GM06990 (cell line): ENCODE measurements at places on chromosomes 12 and 14.

DNA sequence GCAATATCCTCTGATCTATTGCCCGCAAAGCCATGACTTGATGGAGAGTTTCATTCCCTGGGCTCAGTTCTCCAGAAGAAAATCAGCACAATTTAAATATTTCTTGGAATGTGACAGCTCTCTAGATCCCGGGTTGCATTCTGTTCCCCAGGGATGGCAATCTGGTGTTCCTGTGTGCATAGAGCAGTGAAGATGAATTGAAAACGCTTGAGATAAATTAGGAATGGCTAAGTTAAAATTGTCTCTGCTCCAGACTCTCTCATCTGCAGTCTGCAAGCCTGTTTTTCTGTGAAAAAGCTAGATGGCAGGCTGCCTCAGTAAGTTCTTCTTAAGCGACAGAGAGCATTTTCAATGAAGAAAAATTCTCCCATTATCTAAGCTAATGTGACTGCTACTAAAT lies 582.5 kb upstream of the MGAT4C start:
- no peak for DNase-seq

- no peak for DNase-seq
Measured at GRCh38 chr14:85050180-85050579, 479.8 kb upstream of the FLRT2 start.

- DNase-seq = no peak
Measured at GRCh38 chr12:121814429-121815119, 10.8 kb downstream of the SETD1B start.

DNA sequence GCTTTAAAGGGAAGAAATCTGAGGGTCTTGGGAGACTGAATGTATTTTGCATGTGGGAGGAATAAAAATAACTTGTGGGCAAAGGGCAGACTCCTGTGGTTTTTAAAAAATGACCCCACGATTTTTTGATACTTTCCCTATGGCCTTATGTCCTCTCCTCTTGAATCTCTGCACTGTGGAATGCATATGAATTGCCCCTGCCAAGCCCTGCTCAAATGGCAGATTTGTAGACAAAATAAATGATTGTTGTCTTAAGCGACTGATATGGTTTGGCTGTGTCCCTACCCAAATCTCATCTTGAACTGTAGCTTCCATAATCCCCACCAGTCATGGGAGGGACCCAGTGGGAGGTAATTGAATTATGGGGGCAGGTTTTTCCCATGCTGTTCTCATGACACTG lies 223.8 kb downstream of the DACT1 start:
- no peak for DNase-seq

DNA sequence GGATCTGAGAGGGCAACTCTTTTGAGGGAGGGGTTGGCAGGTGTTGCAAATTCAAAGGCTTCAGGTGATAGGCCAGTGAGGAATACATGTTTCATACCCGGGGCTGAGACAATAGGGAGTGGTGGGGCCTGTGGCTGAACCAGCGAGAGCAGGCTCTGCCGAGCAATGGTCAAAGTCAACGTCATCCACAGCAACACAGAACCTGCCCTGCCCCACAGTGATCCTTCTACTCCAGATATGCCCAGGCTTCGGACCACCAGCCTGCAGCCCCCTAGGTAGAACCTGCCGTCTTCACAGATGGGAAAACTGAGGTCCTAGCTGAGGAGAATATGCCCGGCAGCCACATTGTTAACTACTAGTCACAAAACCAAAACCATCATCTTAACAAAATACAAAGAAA lies 4.1 kb downstream of the SERPINA1 start:
- no peak for DNase-seq

DNA sequence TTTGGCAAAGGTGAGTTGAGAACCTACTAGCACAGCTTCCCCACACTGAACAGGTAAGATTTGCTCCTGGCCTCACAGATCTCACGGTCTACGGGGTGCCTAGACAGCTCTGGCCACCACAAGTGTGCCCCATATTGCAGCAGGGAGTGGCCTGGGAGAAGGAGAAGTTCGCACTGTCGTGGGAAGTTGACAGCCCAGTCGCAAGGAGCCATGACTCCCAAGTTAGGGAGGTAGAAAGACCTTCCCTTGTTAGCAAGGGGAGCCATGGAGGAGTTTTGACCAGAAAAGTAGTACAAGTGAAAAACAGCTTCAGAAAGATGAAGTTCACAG lies 316.3 kb downstream of the BCL11B start:
- no peak for DNase-seq
